ENCODE measurements at places on chromosomes 6 and 20. TPM values are rescaled to one million over a fixed set of nuclear protein-coding genes. Genes with fewer than 3 reads are reported as not detected.

- no peak for DNase-seq
Measured at GRCh38 chr20:63751471-63752271, 12.1 kb downstream of the SLC2A4RG start.

DNA sequence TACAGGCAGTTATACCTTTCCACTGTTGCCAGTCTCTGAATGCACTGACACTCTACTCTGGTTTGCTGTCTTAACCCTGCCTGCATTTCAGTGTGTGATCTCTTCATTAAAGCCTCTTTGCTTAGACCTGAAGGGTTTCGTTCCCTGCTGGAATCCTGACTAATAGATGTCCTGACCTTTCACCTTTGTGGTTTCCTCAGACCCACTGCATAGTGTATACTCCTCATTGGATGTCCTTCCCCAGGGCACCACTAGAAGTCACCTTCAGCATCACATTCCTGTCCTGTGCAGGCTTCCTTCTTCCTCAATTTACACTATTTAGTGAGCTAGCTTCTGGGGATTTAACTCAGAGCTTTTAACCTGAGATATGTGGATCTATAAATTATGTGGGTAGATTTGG lies 120.6 kb downstream of the RCAN2 start:
- no peak for DNase-seq

DNA sequence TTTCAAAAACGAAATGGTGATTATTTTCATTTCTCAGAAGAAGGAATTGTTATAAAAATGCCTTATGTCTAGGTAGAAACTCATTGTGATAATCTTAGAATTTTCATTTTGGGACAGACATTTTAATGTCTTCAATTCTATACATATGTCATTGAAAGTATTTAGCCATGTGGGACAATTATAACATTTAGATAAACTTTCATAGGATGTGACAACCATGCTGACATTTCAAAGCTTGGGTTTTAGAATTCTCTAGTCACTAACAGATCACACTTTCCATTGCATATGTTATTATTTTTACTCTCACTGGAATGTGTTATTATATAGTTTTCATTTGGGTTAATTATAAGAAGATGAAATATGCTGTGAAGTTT lies 4.9 kb downstream of the TAGAP start:
- no peak for DNase-seq

- DNase-seq, result no peak
Measured at GRCh38 chr6:23704479-23705052, 421.4 kb upstream of the NRSN1 start.

The NHLRC1 gene
- polyA plus RNA-seq, result 1.3 TPM

DNA sequence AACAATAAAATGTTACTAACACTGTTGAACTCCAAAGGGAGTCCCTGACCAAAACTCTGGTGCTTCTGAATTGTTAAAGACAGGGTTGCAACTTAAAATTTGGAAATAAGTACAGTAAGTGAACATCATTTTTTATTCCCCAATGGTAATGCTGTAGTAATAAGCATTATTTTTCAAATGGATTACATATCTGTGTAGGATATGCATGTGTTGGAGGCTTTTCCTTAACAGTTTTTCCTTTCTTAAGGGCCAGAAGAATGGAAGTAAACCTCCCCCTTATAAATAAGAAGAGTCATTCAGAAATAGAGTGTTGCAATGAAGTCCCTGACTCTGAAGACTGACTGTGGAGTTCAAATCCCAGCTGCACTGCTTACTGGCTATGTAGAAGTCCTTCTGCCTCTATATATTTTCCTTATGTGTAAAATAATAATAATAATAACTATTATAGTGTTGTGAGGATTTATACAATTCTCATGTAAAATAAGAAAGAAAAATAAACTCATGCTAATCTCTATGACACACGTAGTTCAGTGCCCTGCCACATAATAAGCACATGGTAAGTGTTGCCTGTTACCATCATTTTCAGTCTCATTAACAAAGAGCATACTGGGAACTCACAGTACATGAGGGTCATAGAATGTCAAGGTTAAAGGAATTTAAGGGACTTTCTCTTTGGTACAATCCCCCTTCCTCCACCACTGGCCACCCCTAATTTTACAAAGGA lies 129.8 kb upstream of the SMLR1 start:
- DNase-seq, result no peak
